ENCODE measurements at places on chromosomes 7 and 10.

DNA sequence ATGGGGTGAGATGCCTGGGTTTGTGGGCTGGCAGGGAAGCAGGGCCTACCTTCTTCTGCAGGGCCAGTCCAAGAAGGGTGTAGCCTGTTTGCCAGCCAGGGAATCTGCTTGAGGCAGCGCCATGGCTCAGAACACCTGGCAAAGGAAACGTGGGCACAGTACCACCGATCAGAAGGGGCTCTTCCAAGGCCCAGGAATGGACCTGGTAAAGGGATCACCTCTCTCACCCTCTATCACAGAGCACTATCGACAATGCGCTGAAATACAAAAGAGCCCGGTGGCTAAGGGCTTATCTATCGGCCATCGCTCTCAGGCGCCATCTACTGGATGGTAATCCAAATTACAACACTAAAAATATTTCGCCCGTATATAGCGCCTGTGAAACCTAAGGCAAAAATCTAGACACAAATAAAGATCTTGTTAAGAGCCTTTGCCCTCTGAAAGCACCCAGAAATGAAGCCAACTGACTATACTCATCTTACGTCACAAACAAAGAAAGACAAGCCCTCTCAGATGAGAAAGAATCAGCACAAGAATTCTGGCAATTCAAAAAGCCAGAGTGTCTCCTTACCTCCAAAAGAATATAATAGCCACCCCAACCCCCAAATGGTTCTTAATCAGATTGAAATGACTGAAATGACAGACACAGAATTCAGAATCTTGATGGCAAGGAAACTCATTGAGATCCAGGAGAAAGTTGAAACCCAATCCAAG lies 217.8 kb upstream of the HPS1 start:
- peak; percentile 6 for DNase-seq

- DNase-seq, result no peak
These were observed 102.6 kb upstream of the LYZL1 start for GRCh38 chr10:29186221-29186620.

DNA sequence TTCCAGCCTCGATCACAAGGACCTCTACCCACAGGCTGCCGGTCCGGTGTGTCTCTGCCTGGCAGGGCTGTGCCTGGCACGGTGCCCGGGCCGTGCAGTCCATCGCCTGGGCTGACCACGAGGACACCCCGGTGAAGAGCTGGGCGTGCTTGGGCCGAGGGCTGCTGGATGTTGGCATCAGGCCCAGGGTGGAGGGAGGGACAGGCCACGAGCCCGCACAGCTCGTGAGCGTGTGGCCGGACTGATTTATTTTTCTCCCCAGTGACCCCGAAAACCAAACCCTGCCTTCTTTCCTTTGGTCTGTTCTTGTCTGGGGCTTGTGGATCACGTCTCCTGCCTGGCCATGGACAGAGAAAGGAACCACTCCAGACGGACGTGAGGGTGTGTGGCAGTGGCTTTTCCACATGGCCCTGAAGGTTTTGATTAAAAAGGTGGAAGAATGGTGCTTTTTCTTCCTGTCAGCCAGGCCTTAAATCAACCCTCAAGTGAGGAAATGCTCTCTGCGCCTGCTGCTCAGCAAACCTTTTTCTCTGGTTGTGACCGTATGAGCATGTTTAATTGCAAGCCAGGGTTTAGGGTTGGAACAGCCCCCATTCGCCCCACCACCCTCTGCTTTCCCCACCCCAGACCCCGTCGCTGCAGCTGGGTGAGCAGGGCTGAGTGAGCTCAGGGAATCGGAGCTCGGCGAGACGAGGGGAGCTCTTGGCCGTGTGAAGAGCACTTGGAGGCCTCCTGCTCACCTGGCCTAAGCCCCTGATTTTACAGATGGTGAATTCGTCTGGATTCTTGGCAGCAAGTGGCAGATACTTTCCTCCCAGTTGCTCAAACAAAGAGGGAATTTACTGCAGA lies 130.1 kb downstream of the RGS10 start:
- DNase-seq, result no peak

DNA sequence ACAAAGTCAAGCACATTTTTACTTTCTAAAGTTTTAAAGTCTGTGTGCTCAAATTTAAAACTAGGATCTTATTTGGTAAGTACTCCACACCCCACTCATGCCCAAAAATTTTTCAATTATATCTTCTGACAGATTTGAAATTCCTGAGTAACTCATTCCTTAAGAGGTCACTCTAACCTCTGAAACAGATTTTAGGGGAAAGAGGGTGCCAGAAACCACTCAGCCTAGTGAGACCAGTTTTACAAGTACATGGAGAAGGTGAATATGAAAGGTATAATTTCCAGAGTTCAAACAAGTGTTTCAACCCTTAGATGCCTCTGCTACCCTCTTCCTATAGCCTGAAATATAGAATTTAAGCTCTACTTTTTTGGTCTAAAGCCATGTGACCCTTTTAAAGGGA lies 79.2 kb downstream of the C7orf25 start:
- DNase-seq, result no peak

GRCh38 chr10:127168261-127168660 lies 28.1 kb downstream of the INSYN2A start:
- DNase-seq, result no peak

DNA sequence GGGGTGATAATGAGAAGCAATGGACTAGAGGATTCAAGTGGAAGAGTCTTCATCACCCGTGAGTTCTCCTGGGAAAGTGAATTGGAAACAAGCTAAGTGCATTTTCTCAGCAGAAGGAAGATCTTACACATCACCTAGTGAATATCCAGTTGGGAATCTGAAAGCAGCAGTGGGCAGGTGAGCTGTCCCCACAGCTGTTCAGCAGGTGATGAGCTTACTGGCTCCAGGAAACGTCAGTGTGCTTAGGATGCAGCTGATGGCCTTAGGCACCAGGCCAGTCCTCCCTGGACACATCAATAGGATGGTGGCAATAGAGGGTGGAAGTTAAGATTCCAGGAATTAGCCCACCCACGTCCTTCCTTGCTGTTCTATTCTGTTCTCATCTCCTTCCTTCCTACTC lies 66.7 kb downstream of the NOD1 start:
- DNase-seq, result no peak

- no peak for DNase-seq
These were observed 165.8 kb upstream of the IMMP2L start for GRCh38 chr7:111727905-111728634.

DNA sequence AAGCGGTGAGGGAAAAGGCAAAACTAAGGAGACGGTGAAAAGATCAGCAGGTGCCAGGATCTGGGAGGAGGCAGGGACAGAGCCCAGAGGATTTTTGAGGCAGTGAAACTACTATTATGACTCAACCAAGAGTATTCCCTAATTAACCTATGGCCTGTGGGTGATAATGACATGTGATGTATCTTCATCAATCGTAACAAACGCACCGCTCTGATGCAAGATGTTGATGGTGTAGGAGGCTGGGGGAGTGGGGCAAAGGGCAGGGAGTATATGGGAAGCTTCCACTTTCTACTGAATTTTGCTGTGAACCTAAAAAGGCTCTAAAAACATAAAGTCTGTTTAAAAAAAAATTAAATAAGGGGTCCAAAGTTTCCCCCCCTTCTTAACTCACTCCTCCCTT lies 25.5 kb upstream of the EZH2 start:
- no peak for DNase-seq

DNA sequence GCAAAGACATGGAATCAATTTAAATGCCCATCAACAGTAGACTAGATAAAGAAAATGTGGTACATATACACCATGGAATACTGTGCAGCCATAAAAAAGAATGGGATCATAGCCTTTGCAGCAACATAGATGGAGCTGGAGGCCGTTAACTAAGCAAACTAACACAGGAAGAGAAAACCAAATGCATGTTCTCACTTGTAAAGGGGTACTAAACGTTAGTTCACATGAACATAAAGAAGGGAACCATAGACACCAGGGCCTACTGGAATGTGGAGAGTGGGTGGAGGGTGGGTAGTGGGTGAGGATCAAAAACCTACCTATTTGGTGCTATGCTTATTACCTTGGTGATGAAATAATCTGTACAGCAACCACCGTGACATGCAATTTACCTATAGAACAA lies 78.4 kb upstream of the GSDME start:
- DNase-seq, result no peak

DNA sequence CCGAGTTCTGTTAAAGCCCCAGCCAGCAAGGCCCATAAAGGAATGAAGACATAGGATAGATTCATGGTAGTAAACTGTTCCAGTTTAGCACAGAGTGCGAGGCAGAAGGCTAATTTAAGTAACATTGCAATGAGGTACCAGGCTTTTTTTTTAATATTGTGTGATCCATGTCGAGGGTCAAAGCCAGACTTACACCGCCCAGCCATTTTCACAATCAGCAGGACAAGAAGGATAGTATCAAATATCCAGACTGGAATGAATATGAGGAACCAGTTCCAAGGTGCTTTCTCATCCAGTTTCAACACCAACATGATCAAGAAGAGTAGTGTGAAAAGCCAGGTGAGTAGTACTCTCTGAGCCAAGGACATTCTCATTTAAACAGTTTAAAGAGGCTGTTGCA lies 4.2 kb downstream of the TMEM60 start:
- DNase-seq, result no peak
